ENCODE measurements at places on chromosomes 16 and 17.

GRCh38 chr16:48029768-48030167 lies 126.0 kb downstream of the ABCC12 start:
- no peak for DNase-seq

GRCh38 chr16:4376126-4376892 lies 4.7 kb downstream of the VASN start:
- DNase-seq = no peak

DNA sequence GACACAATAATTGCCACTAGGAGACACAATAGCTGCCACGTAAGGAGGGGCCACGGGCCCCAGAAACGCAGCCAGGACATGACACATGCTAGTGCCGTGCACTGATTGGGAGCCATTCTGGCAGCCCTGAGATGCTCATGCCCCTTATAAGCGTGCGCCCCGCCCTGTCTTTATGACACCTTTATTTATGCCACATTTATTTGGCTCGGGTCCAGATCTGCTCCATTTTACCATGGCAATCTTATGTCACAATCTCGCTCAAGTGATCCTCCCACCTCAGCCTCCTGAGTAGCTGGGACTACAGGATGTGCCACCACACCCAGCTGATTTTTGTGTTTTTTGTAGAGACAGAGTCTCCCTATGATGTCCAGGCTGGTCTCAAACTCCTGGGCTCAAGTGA lies 43.8 kb upstream of the NF1 start:
- DNase-seq = no peak

DNA sequence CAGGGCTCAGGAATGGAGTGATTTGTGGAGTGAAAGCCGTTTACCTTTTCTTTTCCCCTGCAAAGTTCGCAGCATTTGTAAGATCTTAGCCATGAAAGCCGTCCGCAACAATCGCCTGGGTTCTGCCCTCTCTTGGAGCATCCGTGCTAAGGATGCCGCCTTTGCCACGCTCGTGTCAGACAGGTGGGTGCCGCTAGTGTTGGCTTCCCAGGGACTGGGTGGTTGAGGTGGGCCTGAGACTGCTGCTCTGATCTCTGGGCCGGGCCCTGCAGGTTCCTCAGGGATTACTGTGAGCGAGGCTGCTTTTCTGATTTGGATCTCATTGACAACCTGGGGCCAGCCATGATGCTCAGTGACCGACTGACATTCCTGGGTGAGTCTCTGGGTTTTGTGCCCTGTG lies 27.3 kb downstream of the NUP85 start:
- no peak for DNase-seq

DNA sequence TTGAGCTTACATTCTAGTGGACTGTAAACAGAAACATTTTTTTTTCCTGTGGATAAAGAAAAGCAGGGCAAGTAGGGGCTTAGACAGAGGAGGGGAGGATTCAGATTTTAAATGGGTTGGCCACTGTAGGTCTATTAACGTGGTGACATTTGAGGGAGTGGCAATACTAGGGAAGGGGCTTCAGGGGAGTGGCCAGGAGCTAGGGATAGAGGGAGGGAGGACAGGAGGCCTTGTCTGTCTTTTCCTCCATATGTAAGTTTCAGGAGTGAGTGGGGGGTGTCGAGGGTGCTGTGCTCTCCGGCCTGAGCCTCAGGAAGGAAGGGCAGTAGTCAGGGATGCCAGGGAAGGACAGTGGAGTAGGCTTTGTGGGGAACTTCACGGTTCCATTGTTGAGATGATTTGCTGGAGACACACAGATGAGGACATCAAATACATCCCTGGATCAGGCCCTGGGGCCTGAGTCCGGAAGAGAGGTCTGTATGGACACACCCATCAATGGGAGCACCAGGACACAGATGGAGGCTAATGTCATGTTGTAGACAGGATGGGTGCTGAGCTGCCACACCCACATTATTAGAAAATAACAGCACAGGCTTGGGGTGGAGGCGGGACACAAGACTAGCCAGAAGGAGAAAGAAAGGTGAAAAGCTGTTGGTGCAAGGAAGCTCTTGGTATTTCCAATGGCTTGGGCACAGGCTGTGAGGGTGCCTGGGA lies 6.5 kb upstream of the HBM start:
- DNase-seq = no peak

DNA sequence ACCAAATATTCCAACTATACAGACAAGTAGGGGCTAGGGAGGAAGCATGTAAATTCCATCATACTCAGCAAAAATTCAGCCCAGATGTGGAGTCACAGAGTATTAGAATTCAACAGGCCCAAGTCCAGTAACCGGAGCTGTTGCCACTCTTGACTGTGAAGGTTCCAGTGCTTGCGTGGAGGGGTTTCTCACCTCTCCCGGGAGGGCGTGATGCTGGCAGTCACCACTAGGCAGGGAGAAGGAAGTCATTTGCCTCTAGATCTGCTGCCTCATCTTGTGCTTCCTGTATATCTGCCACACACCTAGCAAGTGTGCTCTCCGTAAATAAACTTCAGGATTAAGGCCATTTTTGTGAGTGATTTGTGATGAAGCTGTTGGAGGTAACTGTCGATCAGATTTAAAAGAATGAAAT lies 1.0 kb upstream of the CKLF start:
- DNase-seq = peak; percentile 82

DNA sequence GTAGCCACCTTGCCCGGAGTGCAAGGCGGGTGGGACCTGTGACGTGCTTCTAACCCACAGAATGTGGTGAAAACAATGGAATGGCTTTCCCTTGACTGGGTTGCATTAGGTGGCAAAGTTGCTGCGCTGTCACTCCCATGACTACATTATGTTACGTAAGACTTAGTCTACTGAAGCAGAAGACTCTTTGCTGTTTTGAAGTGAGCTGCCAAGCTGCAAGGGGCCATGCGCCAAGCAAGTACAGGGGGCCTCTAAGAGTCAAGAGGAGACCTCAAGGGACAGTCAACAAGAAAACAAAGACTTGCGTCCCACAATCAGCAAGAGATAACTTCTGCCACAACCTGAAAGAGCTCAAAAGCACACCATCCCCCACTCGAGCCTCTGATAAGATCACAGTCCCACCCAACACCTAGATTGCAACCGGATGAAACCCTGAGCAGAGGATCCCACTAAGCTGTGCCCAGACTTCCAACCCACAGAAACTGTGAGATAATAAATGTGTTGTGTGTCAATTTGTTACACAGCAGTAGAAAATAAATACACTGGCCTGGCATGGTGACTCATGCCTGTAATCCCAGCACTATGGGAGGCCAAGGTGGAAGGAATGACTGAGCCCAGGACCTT lies 16.5 kb downstream of the ANKRD11 start:
- DNase-seq = no peak

DNA sequence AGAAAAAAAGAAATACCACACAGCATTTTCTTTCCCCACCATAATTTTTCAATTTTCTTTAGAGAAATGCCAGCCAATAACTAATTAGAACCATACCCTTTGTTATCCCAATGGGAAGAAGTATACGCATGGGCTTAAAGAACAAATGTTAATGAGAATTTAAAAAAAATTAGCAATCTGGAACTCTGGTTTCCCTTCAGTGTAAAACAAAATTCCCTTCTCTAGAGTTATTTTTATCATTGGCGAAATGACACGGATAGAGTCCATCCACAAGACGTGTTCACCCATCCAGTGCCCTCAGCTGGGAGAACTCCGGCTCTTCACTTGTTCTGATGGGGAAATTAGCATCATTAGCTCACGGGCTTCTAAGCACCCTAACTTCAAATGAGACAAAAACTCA lies 3.3 kb downstream of the NXN start:
- no peak for DNase-seq

- no peak for DNase-seq
Observed at GRCh38 chr17:6346156-6346786, 88.7 kb downstream of the AIPL1 start.

DNA sequence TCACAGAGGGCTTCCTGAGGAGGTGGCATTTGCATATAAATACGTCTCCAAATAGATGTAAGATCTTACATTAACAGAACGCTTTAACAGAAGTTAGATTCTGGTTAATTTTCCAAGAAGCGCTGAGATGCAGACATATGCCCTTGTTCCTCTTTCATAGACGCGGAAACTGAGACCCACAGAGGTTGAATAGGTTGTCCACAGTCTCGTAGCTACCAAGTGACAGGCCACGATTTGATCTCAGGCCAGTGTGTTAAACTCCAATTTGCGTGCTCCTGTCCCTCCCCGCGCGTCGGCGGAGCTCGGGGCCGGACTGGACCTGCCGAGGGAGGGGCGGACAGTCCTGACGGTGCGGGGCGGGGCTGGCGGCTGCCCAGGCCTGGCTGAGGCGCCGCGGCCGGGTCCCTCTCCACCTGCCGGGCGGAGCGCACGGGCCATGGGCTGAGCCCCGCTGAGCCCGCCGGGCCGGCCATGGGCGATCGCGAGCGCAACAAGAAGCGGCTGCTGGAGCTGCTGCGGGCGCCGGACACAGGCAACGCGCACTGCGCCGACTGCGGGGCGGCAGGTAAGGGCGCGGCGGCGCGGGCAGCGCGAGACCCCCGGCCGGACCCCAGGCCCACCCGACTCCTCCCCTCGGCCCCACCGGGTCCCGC lies at the start of gene ADAP2:
ADAP2 (plus strand) TSS at position 402 of the 653 bp plus-strand sequence; CDS start at position 472, 70 bp downstream.
- DNase-seq = peak; percentile 27

GRCh38 chr16:50607051-50607431 lies 58.8 kb downstream of the NKD1 start:
- no peak for DNase-seq

GRCh38 chr17:80991645-80992076 lies at the start of gene CHMP6:
TSS of gene CHMP6 (plus strand) at chr17:80991841. CDS start at chr17:80991919, 78 bp downstream.
- peak; percentile 75 for DNase-seq

DNA sequence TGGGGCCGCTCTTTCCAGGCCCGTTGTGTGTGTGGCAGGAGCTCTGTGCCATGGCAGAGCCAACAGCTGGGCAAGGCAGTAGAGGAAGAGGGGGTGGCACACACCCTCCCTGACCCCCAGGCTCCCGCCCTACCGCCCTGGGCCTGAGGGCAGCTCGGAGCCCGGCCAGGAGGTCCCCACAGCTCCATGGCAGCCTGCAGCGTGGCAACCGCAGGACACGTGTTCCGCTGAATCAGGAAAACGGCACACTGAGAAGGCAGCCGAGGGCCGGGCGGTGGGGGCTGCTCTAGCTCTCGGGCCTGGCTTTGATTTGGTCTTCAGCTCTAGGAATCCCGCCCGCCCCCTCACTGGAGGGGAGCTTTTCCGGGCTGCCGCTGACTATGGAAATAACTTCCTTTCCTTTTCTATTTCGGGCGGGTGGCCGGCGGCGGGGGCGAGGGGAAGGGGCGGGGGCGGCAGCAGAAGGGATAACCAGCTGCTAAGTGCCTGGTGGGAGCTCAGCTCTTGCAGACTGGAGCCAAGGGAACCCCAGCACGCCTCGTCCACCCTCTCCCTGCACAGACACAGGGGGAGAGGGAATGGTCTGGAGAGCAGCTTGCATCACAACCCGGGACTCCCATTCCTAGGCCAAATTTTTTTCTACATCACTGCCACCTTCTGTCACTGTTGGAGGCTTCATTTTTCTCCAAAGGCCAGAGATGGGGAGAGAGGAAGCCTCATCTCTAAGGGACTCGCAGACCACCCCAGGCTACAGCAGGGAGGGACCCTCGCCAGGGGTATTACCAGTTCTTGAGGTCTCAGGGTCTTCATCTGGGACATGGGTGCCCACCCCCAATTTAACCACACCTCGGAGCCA lies 24.8 kb upstream of the MRPS23 start:
- no peak for DNase-seq

- no peak for DNase-seq
Observed at GRCh38 chr16:24850289-24850938, 4.7 kb downstream of the SLC5A11 start.

- no peak for DNase-seq
Observed at GRCh38 chr16:11238272-11239202, 17.5 kb downstream of the SOCS1 start.

- DNase-seq = no peak
Observed at GRCh38 chr16:4535627-4536108, 2.9 kb downstream of the CDIP1 start.

DNA sequence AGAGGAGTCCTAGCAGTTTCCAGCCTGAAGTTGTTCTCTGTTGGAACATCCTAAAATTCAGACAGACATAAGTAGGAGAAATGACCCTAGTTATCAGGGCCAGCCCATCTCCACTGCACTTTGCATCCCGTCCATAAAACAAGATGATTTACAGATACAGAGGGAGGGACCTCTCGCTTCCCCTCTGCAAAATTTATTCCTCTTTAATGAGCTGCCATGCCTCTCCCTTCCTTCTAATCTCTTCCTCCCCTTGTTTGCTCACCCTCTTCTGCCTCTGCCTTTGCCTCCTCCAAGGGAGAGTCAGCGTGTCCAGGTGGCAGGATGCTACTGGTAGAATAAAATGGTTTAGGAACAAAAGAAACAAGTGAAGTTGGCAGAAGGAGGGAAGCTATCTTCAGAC lies 351.3 kb downstream of the SOX9 start:
- no peak for DNase-seq

GRCh38 chr16:76194616-76195015 lies 82.6 kb upstream of the CNTNAP4 start:
- no peak for DNase-seq

All from OCI-LY7 (cell line).